COR-L47 (cell line): ENCODE measurements at places on chromosomes 6 and 20.

DNA sequence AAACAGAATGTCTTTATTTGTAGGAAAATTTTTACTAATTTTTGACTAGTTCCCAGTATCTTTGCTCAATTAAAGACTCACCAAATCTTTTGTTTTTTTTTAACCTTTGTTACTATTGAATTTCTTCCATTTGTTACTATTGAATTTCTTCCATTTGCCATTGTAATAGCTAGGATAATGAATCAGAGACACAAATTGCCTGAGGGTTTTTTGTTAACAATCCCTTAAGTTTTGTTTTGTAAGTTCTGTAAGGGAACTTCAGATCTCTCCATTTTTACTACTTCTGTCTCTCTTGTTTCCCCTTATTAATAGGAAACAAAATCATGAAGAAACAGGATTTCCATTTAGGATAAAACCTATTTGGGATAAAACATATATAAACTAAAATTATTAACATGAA lies 104.3 kb downstream of the MAP3K4 start:
- DNase-seq, result no peak

DNA sequence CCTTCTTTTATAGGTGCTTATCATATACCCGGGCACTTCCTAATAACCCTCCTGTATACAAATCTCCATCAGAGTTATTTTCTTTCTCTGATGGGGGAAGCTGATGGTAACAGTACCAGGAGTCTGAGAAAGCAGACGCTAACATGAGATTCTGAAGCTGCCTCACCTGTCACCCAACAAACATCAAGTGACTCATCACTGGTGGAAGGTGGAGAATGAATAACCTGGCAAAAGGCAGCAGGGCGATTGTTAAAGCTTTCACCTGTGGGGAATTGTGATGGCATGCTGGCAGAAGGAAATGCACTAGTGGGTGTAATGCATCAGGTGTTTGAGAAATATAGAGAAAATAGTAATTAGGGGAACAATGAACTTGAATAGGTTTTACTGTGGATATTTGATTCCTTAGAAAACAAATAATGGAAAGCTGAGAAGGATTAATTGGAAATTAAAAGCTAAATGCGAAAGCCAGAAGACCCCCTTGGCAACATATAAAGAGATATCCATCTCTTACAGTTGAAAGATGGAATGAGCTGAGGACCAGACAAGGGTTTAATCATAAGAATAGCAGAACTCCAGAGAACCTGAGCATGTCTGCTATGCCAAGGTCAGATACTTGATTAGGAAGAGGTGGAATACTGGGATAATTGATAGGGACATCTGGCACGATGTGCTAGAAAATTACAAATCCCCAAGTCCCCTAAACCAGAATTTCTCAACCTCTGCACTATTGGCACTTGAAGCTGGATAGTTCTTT lies 517.1 kb downstream of the PKHD1 start:
- DNase-seq, result peak; percentile 23

DNA sequence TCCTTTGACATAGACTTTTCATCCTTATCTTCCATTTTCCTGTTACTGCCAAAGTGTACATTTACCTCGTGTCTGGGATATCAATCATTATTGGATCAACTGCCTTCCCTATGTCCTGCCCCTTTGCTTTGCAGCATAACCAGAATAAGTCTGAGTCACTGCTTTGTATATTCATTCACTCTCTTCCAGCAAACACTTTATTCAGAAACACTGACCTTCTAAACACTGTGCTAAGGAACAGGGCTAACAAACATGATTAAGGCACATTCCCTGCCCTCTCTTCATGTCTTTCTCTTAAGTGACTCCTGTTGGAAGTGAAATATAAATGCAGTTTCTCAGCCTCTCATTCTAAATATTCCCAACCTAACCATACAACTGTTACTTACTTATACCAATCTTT lies 66.9 kb downstream of the COL19A1 start:
- DNase-seq, result no peak

- peak; percentile 25 for DNase-seq
Observed at GRCh38 chr6:24064106-24064505, 61.9 kb upstream of the NRSN1 start.

DNA sequence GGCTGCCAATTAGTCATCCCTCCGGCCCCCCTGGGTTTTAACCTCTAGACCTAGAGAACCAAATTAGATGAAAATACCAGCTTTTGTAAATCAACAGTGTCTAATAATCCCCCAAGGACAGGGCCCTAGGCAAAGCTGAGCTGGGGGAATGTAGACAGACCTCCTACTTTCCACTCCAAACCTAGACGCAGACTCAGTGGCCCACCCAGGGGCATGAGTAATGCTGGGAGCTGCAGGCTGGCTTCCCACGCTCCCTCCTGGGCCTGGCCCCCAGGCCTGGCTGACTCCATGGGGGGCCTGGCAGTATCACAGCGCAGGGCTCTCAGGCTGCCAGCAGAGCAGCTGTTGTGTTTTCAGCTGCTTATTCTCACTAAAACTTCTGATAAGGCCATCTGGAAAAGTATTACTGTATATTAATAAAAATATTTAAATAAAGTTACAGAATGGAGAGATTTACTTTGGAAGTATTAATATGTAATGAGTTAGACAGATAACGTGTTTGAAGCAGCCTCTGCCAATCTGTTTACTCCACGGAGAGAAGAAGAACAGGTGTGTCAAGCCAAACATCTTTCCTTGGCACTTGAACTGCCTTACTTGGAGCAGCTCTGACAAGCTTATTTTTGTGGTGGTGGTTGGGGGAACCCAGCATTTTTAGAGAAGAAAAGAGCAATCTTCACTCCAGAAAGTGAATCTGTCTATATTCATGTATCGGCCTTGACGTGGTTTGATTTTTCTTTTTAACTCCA lies 144.0 kb upstream of the AGPAT4 start:
- DNase-seq, result no peak

DNA sequence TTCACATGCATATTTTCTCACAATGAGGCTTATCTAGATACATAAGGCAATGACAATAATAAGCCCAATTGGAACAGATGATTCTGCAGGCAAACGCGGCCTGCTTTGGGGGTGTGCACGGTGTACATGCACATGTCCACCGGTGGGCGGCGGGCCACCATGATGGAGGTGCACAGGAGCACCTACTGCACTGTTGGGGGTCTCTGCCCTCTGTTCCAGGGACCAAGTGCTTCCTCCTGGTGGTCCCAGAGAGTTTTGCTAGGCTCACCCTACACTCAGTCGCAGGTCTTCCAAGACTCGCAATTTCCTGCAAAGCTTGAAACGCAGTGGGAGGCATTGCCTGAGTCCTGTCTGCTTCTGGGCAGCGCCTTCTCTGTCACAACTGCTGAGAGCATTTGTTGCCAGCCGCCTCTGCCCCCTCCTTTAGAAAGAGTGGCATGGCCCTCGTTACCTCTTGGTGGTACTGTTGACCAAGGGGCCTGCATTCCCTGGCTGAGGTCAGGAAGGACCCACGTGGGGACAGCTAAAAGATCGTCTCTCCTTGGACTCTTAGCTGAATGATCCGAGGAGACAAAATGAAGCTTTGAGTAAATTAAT lies 135.3 kb downstream of the ERMARD start:
- no peak for DNase-seq

- no peak for DNase-seq
Observed at GRCh38 chr6:106539936-106540335, 89.4 kb downstream of the RTN4IP1 start.

GRCh38 chr20:56799187-56799586 lies 170.1 kb downstream of the TFAP2C start:
- no peak for DNase-seq

DNA sequence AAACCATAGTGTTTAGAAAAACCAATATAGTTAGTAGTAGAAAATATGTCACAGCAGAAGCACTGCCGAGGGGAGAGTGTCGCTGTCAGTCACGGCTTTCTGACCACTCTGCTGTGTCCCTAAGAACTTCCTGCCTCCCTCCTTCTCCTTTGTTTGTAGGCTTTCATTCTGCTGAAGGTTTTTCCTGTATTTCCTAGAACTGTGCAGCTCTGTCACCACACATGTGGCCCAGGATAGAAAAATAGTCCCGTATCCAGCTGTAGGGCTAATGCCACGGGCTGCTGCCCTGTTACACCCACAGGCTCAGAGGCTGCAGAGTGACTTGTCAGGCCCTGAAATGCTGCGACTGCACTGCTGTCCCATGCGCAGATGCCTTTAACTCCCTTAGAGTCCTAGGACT lies 52.6 kb upstream of the SYNJ2 start:
- no peak for DNase-seq

- no peak for DNase-seq
Observed at GRCh38 chr6:161482517-161482858, 208.6 kb upstream of the AGPAT4 start.

- DNase-seq, result no peak
Observed at GRCh38 chr20:61803915-61804751, 261.5 kb downstream of the TAF4 start.
